ENCODE measurements at places on chromosomes 1 and 21.

GRCh38 chr1:211323156-211324063 lies 3.2 kb upstream of the TRAF5 start:
- DNase-seq, result no peak

DNA sequence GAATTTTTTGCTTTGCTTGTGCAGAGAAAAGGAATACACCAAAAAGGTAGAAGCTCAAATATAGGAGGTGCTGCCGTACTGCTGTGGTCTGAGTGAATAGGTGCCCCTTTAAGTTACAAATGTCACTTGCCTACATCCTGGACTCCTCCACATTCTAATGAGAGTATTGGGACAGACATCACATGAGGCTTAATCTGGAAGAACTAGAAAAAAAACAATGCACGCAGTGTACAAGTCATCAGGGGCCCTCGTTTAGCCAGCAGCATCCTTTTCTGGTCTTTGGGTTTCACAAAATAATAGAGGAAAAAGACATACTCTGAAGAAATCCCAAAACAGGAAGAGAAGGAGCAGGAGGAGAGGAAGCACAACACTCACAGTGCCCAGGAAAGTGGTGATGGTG lies 89.3 kb downstream of the SLC44A5 start:
- DNase-seq, result no peak

- DNase-seq, result peak; percentile 71
Measured at GRCh38 chr1:84944767-84945486, 51.9 kb upstream of the LPAR3 start.

DNA sequence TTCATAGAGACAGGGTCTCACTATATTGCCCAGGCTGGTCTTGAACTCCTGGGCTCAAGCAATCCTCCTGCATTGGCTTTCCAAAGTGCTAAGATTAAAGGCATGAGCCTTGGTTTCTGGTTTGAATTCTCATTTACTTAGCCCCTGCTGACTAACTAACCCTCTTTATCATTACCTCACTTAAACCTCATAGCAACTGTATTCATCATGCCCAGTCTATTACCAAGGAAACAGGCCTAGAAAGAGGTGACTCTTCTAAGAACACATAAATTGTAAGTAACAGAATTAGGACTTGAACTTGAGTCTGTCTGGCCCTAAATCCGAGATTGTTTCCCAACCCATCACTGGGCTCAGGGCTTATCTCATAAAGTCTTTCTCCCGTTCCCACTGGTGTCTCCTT lies 44.2 kb downstream of the TMEM53 start:
- no peak for DNase-seq

GRCh38 chr1:19786988-19787423 lies 12.7 kb downstream of the TMCO4 start:
- no peak for DNase-seq

- no peak for DNase-seq
Measured at GRCh38 chr1:225980005-225980836, 18.9 kb downstream of the SDE2 start.
